ENCODE measurements at places on chromosomes 11 and 22.

DNA sequence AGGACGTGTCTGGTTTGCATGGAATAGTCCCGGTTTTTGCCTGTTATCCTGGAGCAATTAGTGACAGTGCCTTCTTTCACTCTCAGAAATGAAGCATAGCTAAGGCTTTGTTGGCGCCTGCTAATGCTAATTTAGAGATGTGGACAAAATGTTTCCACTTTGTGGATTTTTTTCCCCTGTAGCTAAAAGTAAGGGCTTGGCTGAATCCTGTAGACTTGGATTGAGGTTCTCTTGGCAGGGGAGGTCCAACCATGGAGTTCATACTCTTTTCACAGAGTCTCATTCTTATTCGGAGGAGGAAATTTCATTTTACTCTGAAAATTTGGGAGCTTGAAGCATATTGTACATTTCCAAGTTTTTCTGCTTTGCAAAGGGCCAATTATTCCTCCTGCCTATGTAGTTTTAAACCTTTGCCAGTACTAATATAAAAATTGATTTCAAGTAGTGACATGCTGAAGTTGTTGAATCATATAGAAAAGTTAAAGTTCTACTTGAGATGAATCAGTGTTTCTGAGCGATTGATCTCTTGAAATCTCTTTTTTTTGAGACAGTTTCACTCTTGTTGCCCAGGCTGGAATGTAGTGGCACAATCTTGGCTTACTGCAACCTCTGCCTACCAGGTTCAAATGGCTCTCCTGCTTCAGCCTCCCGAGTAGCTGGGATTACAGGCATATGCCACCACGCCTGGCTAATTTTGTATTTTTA lies 20.0 kb downstream of the PPFIA1 start:
- no peak for DNase-seq

DNA sequence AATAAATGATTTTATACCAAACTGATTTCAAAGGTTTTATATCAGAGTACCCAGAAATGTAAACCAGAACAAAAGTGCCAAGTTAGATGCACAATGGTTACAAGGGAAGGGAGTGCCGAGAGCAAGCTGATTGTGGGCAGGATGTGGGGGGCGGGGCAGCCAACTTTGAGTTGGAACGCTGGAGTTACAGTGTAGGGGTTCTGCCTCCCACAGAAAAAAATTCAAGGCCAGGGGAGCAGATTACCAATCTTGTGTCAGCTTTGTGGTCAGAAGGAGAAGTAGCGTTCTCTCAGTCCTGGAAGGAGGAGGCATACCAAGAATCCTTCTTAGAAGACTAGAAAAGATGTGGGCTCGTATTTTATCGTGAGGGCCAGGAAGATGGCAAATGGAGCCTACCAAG lies 15.9 kb upstream of the POU2AF2 start:
- DNase-seq, result peak; percentile 6

GRCh38 chr22:46730568-46731245 lies 7.3 kb downstream of the CERK start:
- no peak for DNase-seq

- no peak for DNase-seq
These were observed 16.9 kb downstream of the MS4A6A start for GRCh38 chr11:60165951-60166350.

GRCh38 chr11:58907780-58908179 lies 31.5 kb upstream of the GLYATL1 start:
- DNase-seq, result no peak

DNA sequence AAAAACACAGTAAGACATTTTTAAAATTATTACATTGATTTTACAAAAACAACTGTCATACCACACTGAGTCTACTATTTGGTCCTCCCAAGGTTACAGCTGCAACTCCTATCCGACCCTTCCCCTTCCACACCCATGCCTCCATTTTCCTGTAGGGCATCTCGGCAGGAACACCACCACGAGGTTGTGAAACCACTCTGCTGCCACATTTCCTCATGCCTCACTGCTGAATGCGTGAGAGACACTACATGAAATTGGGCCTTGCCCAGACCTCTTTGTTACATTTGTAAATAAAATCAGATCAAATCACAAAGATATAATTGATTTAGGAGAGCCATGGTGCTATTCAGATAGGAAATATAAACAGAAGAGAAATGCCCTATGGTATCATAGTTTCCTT lies 2.0 kb downstream of the ARHGAP32 start:
- no peak for DNase-seq

DNA sequence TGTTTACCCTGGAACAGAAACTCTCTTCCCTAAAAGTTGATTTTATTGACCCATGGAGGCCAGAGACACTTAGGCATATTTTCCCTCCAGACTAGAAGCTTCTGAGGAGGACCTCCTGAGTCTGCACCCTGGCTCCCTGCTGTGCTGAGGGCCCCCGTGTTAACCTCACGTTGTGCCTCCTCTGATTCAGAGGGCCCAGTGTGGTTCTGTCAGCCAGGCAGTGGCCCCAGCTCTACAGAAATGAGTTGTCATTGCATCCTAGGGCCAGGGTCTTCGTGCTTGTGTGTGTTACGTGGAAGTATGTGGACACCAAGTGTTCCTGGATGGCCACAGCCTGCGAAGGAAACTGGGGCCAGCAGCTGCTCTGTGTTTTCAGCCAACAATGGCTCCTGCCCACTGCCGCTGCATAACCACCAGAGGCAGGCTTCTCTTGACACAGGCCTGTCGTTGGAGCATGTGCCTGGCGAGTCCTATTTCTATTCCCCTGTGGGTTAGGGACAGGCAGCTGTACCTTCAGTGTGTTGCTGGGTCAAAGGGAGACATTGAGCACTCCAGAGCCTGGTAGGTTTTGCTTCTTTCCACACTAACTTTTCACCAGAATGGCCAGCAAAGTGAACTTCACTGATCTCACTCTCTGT lies 44.5 kb downstream of the MED15 start:
- no peak for DNase-seq

GRCh38 chr11:8251616-8252295 lies 11.9 kb downstream of the LMO1 start:
- DNase-seq, result no peak

- DNase-seq, result no peak
These were observed 100.0 kb upstream of the NNMT start for GRCh38 chr11:114195981-114196731.

GRCh38 chr11:90947930-90948329 lies 725.1 kb upstream of the CHORDC1 start:
- DNase-seq, result peak; percentile 1

- no peak for DNase-seq
These were observed 14.7 kb downstream of the SSH3 start for GRCh38 chr11:67317888-67318555.

GRCh38 chr11:10918275-10918674 lies 60.4 kb upstream of the ZBED5 start:
- no peak for DNase-seq

GRCh38 chr11:77668760-77669159 lies 31.2 kb upstream of the CLNS1A start:
- peak; percentile 17 for DNase-seq

DNA sequence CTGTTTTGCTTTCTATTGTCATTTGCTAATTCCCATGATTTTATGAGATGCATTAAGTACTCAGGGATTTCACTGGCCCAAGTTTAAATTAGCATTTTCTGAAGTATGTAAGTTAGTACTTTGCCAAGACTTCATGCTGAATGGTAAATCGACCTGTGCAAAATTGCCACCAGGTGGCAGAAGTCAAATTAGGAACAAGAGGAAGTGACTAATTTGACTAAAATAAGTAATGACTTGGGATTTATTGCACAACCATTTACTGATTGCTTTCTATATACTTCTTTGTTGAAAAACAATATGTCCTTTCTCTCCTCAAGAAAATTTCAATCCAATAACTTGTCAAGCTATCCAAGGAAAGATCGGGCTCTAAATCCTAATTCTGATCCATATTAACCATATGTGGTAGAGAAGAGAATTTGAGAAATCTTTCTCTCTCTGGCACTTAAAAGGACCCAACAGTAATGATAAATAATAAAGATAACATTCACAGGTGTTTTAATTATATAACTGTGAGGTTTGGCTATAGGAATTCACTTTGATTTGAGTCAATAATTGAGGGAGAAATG lies 253.7 kb upstream of the CHORDC1 start:
- peak; percentile 38 for DNase-seq

GRCh38 chr11:63560506-63561180 lies 2.5 kb downstream of the PLAAT2 start:
- DNase-seq, result no peak

GRCh38 chr11:110430267-110431050 lies 711 bp downstream of the FDX1 start:
- DNase-seq, result peak; percentile 14

DNA sequence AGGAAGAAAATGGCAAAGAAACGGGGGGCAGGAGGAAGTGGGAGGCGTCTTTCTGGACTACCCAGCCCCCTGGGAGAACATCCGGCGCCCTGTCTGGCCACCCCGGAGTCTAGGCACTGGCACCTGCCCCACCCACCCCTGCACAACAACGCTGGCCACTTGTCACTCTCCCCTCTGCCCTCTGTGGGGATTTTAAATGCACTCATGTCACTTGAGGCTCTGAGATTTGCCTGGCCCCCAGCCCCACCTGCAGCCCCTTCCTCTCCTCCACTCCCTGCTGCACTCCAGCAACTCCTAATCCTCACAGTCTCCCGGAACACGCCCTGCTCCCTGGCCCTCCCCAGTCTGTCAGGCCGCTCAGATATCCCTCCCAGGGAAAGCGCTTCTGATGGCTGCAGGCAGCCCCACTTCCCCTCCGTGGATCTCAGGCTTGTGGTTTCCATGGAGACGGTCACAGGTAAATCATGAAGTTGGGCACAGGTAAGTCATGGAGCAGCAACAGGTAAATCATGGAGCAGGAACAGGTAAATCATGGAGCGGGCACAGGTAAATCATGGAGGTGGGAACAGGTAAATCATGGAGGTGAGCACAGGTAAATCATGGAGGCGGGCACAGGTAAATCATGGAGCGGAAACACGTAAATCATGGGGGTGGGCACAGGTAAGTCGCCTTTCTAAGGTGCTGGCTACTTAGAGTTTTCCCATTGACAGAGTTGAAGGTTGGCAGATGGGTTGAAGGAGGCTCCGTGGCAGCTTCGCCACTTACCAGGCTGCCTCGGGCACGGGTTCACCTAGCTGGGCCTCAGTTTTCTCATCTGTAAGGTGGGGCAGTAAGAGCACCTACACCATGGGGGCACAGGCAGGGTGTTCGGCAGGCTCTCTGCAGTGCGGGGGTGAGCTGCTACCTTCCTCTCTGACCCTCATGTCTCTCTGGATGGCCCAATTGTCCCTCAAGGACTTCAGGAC lies 79.0 kb upstream of the SHISAL1 start:
- no peak for DNase-seq

DNA sequence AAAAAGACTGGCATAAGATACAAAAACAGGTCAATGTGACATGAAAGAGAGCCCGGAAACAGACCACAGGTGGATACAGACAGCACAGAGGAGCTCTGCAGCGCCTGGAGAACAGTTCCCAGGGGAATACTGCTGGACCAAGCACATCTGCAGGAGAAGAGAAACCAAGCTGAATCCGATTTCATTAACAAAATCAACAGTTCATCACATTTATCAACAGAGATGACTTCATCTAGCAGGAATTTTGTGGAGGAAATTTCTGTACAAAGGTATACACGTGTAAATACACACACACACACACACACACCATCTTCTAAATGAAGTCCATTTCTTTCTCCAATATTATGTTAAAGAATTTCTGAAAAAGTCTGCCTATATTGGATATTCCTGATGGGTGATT lies 17.1 kb downstream of the YPEL1 start:
- no peak for DNase-seq

DNA sequence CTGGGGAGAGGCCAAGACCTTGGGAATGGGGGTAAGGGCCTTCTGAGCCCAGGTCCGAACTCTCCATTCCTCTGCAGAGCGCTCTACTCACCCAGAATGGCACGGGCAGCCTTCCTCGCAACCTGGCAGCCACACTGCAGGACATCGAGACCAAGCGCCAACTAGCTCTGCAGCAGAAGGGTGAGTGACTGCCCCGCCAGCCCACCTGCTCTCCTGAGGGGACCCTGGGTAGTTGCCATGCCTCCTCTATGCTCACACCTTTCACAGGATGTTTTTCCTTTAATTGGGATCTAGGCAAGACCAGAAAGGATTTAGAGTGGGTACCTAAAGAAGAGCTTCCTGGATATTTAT lies 35.5 kb downstream of the TREH start:
- DNase-seq, result no peak

- DNase-seq, result no peak
These were observed 360.2 kb downstream of the CADM1 start for GRCh38 chr11:115144014-115144413.

GRCh38 chr11:134152696-134153095 lies 71.1 kb downstream of the NCAPD3 start:
- DNase-seq, result no peak

GRCh38 chr11:117488996-117489952 lies 161.6 kb downstream of the CEP164 start:
- no peak for DNase-seq

DNA sequence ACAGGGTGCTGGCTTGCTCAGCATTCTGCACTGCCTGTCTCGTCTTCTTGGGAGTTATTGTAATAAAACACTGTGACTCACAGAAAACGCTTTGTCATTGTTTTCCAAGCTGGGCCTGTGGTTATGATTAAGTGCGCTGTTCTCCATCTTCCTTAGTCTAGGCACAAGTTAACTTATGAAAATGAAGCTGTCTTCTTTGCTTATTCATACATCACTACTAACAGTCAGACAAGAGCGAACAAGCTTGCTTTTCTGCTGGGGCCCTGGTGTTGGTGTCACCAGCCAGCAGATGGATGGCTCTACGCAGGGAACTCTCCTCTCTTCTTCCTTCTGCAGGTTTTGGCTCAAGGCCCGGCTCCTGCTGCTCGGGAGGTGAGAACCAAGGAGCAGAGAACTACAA lies 380.1 kb upstream of the SYN3 start:
- DNase-seq, result peak; percentile 90

- DNase-seq, result peak; percentile 80
These were observed 14.1 kb upstream of the TSKU start for GRCh38 chr11:76768909-76769560.

DNA sequence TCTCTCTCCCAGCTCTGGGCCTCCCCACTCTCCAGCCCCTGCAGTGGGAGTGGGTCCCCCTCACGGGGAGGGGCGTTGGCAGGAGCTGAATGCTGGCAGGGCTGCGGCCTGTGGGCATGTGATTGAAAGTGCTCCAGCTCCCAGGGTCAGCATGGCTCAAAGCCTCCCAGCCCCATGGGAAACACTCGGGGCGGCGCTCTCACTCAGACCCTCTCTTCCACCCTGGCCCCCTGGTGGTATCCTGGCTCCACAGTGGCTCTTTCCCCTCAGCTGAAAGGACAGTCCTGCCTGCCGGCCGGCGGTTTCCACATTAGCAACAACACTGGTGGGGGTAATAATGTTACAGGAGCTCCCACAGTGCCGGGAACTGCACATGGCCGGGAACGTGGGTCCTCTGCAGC lies 35.5 kb downstream of the POLR3H start:
- DNase-seq, result no peak

DNA sequence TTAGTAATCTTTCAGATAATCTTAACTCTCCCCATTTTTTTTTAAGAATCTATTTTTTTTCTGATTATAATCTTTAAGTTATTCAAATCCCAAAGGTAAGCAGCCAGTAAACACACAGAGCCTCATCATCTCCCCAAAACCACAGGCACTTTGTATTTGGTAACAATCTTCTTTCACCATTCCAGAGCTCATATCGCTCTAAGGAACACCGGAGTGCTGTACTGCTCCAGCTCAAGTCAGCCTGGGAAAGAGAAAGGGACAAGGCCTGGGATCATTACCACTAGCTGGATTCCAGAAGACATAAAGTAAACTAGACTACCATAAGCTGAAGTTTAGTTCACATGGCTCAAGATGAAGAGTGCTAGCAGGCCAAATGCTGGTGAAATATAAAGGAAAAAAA lies 73.0 kb upstream of the APOA1 start:
- DNase-seq, result no peak

Measured in fibroblast of skin of right biceps (primary cell).